ENCODE measurements at places on chromosomes 1 and 21.

DNA sequence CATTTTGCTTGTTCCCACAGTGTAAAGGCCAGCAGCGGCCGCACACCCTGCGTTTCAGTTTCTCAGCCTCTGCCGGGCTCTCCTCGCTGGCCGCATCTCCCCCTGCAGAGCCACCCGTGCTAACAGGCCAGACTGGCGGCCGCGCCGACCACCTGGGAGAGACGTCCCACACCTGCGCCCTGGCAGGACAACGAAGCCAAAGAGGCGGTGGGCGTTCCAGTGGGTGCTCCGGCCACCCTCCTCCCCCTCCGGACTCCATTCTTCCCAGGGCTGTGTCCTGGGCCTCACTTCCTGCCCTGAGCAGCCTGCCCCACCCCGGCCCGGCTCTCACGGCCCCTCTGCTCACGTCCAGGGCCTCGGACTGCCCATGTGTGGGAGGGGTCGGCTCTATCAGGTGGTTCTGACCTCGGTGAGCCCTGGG lies 31.9 kb upstream of the SLC19A1 start:
- no peak for DNase-seq

- DNase-seq: no peak
These were observed 32.1 kb downstream of the SH3BGR start for GRCh38 chr21:39483917-39484316.

DNA sequence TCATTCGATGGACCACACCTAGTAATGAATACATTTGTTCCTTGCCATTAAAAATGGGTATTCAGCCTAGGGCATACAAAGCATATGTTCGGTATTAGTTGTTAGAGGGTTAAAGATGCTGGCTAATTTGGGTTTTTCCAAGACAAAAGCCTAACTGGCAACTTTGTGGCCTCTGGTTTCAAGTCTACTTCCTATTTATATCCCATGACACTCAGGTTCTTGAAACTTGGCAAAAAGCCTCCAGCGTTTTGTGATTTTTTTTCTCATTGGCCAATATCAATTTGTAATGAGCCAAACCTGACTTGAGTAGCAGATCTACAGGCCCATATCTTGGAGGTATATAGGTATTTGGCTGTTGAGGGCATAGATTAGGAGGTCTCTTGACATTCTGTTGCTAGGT lies 75.3 kb downstream of the C1orf21 start:
- DNase-seq: no peak

DNA sequence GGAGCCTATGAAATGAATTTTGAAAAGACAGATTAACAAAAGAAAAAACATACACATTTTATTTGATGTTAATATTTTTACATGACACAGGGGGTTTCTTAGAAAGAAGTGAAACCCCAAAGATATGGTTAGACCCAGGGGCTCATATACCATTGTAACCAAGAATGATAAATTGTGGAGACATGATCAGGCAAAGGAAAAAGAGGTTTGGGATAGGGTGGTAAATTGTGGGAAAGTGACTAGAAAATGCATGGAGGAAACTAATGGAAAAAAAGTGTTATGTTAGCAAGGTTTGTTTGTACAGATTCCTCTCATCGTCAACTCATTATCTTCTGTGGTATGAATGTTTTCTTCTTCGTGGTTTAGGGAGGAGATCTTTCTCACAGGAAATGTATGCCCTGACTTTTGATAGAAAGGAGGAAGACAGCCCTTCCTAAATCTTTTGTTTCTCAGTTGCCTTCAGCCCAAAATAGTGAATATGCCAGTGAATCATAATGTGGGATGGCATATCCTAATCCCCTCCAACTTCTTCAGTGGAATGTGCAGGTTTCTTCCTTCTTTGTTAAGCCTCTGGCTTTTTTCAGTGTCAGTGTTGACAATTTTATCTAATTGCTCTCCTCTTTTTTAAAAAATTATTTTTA lies 140.4 kb upstream of the UBE2U start:
- no peak for DNase-seq

DNA sequence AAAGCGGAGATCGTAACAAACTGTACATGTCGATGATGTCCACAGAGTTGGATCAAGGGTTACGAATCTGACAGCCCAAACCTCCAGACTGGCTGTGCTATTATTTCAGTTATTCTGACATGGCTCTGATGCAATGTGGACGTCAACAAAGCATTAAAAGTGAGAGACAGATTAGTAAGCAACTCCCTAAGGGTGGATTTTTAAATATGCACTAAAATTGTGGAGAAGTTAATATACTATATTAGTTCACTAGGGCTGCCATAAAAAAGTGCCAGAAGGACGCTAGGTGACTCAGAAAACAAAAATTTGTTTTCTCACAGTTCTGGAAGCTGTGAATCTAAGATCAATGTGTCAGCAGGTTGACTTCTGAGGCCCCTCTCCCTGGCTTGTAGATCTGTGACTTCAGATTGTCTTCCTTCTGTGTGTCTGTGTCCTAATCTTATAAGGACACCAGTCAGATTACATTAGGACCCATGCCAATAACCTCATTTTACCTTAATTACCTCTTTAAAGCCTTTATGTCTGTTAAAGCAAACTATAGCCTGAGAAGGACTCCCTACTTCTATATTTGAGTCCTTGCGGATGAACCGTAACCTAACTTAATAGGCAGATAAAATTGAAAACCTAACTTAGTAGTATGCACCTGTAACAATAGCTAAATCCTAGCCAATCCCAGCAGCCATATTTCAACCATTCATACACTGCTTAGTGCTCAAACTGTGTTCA lies 66.0 kb upstream of the BACH1 start:
- DNase-seq: peak; percentile 36

Measured in RWPE1 (cell line).